Stimulated activated CD8-positive, alpha-beta memory T cell treated with anti-CD3 and anti-CD28 coated beads, Interleukin-2, amount 100 ng/mL, for 1 hour (primary cell): ENCODE measurements at places on chromosomes 3 and 15.

DNA sequence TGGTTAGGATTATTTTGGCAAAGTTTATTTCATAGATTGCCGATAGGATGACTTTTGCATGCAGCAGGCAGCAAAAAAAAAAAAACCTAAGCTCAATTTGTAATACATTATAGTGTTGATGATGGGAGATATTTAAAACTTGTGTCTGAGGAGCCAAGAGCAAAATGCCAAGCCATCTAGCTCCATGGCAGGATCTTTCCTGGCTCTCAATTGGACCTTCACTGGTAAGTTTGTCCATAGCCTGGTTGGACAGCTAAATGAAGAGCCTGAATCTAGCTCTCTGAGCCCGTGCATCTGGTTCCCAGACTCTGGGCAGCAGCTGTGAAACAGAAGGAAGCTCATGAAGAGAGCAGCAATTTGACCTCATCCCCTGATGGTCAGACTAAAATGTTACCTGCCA is 17.5 kb downstream of the STAC start:
- DNase-seq, result no peak

- no peak for DNase-seq
Observed at GRCh38 chr3:151925419-151925818, 52.0 kb downstream of the SUCNR1 start.

DNA sequence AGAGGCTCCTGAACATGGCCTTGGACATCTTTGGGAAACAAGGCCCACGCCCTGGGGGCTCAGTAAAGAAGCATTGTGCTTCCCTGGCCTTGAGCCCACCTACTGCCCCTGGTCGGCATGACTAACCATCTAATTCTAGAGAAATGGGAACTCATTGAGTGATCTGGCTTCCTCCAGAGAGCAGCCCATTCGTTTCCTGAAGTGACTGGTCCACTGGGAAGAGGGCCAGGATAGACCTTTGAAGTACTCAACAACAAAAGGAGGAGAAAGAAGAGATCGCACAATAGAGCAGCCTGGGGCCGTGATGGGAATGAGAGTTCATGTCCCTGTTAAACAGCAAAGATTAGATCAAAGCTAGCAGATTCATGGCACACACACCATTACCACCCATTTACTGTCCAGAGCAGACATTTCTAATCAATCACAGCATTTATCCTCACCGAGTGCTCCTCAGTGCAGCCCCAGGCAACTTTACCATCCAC is 514.4 kb upstream of the PROK2 start:
- no peak for DNase-seq

DNA sequence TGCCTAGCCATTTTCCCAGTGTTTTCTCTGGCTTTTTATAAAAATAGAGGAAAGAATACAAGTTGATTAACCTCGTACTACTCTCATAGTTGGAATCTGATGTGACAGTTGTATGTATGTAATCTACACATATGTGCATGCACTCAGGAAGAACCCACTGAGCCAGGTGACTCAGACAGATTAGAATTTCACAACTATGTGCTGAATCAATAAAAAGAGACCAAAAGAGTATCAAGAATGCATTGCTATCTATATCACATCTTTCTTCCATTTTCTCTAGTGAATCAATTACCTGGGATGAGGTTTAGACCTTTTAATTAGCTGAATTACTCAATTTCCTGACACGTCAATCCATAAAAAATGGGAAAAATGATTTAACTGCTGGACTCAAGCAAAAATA is 319.3 kb upstream of the ATP10A start:
- no peak for DNase-seq

- no peak for DNase-seq
Observed at GRCh38 chr15:30675126-30675525, 49.2 kb downstream of the ARHGAP11B start.

DNA sequence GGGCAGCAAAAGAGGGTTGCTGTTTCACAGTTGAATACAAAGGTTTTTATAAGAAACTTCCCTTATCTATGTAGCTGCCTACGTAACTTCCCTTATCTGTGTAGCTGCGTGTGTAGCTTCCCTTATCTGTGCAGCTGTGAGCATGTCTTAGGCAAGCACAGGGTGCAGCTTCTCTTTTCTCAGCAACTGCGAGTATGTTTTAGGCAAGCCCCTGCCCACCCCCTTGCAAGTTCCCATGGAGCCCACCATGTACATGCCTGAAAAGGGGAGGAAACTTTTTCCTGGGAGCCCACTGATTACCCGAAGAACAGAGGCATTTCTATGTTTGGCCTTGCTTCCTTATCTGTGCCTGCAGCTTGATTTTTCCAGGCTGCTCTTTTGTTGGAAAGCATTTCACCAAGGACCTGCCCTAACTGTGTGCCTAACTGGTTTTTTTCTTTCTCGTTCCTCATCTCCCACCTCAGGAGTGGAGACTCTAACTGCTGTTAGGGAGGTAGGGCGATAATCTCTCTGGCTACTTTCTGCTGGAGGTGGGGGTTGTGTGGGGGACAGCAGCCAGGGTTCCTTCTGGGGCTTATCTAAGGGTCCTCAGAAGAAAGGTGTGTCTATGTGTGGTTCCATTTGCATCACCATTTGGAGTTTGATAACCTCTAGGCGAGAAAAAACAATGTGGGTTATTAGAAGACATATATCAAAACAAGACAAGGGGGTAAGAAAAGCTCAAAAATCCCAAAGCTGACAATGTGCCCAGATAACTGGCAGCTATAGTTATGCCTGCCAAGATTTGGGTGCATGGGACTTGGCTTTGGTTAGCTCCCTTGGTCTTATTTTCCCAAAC is 26.0 kb downstream of the SORD start:
- DNase-seq, result no peak

GRCh38 chr3:71910108-71910507 is 125.2 kb upstream of the PROK2 start:
- no peak for DNase-seq

DNA sequence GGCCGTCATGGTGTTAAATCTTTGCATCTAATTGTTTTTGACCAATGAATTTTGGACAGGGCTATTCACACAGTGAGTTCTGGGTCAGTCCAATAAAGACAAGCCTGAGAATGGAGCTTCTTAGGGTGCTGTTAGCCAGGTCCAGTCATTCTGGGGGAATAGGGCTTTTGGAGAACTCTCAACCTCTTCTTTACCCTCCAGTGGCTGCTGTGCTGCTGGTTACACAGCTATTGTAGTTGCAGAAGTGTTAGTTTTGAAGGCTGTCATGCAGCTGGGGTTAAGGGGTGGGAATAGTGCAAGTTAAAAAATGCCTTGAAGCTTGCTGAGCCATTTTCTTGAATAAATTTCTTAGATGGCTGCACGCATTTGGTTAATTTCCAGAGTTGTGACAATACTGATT is 89.9 kb downstream of the CHD2 start:
- no peak for DNase-seq

GRCh38 chr15:23422946-23423708 is 23.9 kb downstream of the GOLGA6L2 start:
- no peak for DNase-seq

DNA sequence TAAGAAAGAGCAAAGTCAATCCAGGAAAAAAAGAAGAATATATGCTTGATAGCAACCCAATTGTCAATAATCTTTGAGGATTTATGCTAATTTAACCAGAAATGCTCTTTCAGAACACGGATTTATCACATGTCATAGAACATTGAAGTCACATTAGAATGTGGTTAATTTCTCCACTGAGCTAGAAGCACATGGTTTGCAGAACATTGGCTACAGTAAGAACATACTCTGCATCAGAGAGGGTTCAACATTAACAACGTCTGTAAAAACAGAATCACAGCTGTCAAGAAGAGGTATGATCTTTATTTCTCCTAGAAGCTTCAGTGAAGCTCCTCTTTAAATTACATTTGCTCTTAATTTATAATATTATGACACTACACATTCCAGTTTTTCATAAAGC is 619.7 kb upstream of the AGTR1 start:
- DNase-seq, result no peak

DNA sequence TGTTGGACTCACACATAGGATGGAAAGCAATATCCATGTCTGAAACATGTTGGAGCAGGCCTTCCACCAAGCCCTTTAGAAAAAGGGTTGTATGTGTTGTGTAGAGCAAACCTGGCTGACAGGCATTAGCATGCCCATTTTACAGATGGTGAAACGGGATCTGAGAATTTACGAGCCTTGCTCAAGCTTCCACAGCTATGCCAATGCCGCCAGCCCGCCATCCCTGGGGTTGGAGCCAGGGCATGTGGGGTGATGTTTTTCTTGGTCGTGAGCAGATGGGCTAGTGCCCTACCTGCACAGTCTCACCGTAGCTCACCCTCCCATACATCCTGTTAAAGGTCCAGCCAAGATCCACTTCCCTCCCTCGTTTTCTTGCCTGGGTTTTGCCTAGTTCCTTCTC is 97.5 kb upstream of the TLE3 start:
- no peak for DNase-seq

DNA sequence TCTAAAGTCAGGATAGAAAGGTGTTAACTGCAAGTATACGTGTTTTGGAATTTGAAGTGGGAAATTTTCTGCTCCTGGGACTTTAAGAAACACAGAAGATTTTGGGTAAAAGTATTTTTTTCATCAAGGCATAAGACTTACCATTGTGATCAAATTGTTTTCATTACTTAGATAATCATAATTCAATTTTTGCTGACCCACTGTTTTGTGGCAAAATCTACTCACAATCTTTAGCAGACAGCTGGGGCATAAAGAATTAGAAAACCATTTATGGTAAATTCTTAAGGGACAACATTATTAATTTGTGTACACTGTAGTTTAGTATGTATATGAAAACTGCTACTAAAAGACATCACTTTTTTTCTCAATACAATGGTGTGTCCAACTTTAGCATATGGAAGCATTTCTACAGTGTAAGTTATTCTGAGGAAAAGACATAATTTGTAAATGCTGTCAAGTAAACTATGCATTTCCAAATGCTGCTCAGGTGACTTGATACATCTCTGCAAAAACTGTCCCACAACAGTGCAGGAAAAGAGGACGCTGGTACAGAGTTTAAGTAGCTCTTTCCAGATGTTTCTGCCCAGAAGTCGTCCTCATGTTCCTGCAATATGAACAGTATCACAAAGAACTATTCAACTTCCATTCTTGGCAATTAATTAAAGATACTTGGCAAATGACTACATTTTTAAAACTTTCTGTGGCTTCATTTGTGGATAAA is 52.3 kb downstream of the THSD4 start:
- no peak for DNase-seq

- DNase-seq, result no peak
Observed at GRCh38 chr3:194019398-194020165, 116.4 kb upstream of the HES1 start.

DNA sequence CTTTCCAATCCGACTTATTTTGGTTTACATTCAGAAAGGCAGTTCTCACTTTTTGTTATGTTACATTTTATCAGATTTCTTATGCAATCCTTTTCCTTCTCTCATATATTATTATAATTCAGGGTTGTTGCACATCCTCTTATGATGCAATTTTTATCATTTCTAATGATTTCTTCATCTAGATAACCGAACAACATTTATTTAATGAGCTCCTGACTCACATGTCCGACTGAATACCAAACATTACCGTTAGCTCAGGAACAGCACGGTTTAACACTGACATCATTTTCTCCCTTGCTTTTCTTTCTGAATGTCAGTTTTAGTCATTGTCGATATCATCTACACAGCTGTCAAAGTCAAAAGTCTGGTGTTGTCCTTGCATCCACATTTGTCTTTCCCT is 199.2 kb downstream of the BCHE start:
- no peak for DNase-seq

DNA sequence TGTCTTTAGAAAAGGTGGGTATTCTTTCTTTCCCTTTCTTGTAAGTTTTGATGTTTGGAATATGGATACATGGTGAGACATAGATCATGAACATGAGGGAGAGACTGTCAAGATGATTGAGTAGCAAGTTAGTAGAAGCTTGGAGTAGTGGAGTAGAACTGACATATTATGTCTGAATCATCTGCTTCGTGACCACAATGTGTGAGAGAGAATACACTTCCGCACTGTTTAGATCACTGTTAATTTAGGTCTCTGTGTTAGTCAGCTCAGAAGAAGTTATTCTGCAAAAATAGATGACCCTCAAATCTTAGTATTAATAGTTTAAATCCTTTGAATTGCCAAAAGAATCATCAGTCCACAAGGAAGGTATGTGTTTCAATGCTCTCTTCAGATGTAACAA is 151.0 kb downstream of the OXSM start:
- DNase-seq, result no peak

- no peak for DNase-seq
Observed at GRCh38 chr15:42984493-42985034, 64.0 kb upstream of the TTBK2 start.

DNA sequence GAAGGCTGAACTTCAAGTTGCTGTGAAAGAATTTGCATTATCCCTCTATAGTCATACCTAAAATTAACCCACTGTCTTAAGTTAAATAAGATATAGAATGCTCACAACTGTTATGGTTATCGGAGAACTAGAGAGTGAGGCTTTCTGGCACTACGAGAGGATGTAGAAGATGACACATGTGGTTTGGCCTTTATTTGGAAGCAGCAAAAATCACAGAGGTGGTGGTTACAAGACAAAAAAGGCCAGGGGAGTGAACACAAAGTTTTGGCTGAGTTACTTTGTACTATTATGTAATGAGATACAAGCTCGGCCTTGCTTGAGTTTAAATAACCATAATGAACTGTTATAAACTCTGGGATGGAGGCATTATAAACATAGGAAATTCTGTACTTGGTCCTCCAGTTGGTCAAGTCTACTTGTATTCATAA is 78.3 kb upstream of the ICE2 start:
- DNase-seq, result no peak

DNA sequence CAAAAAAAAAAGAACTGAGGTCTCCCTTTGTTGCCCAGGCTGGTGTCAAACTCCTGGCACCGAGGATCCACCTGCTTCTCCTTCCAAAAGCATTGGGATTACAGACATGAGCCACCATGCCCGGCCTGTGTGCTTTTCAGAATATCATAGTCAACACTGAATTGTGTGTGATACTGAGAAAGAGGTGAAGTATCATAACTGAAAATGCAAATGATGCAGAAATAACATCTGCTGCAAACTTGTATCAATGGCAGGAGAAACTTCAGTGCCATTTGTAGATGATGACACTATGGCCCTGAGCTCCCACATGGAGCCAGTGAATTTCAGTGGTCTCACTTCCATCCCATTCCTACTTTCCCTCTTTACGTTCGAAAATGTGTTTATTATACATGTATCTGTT is 21.9 kb downstream of the IL12A start:
- DNase-seq, result no peak

DNA sequence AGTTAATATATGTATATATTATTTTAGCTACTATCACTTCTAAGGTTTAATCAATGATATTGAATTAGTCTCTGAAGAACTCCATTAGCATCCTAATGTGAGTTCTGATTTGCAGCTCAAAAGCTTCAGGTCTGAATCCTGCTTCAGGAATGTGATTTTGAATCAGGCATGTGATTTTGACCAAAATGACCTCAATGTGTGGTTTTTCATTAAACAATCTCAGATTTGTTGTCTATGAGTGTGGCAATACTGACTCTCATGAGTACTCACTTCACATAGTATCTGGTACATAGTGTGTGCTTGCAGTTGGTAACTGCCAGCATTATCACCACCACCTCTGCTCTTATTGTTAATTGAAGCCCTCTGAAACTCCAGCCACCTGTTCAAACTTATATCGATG is 251.0 kb downstream of the KCNH8 start:
- no peak for DNase-seq
